ENCODE measurements at places on chromosomes 4 and X.

- H3K27ac ChIP-seq: no peak overlapping the region
- H3K4me1 ChIP-seq: no peaks in the 10 kb centered on the region
- no peaks in the 10 kb centered on the region for H3K36me3 ChIP-seq
These were observed 980.9 kb upstream of the DIAPH2 start for GRCh38 chrX:95703696-95704095.

- no peaks in the 10 kb centered on the region for H3K27me3 ChIP-seq
- no peaks in the 10 kb centered on the region for H3K4me1 ChIP-seq
- H3K36me3 ChIP-seq: no peaks in the 10 kb centered on the region
- no peak overlapping the region for H3K4me3 ChIP-seq
These were observed 77.8 kb downstream of the GRID2 start for GRCh38 chr4:92381616-92382015.

DNA sequence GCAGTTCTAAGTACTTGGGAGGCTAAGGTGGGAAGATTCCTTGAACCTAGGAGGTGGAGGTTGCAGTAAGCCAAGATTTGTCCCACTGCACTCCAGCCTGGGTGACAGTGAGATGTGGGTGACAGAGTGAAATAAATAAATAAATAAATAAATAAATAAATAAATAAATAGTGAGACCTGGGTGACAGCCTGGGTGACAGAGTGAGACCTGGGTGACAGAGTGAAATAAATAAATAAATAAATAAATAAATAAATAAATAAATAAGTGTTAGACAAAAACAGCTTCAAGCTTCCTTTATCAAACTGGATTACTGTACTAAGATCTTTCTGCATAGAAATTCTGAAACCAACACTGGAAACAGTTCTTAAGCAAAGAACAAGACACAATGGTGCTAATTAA is 71.8 kb upstream of the BMP2K start:
- no peaks in the 10 kb centered on the region for H3K36me3 ChIP-seq
- H3K27me3 ChIP-seq: peaks cover 3% of the 10 kb centered on the region
- no peak overlapping the region for H3K4me3 ChIP-seq
- H3K4me1 ChIP-seq: peaks cover 5% of the 10 kb centered on the region

- peaks cover 4% of the 10 kb centered on the region for H3K27me3 ChIP-seq
- no peak for DNase-seq
- no peak overlapping the region for H3K4me3 ChIP-seq
These were observed 7.7 kb upstream of the NR3C2 start for GRCh38 chr4:148449921-148450320.

- no peaks in the 10 kb centered on the region for H3K4me1 ChIP-seq
- H3K27me3 ChIP-seq: no peaks in the 10 kb centered on the region
- H3K36me3 ChIP-seq: no peaks in the 10 kb centered on the region
- no peak overlapping the region for H3K27ac ChIP-seq
These were observed 1540.1 kb upstream of the PCDH10 start for GRCh38 chr4:131609039-131609438.

All from CD4-positive, CD25-positive, alpha-beta regulatory T cell (primary cell).